ENCODE measurements at places on chromosomes 7 and 10.

DNA sequence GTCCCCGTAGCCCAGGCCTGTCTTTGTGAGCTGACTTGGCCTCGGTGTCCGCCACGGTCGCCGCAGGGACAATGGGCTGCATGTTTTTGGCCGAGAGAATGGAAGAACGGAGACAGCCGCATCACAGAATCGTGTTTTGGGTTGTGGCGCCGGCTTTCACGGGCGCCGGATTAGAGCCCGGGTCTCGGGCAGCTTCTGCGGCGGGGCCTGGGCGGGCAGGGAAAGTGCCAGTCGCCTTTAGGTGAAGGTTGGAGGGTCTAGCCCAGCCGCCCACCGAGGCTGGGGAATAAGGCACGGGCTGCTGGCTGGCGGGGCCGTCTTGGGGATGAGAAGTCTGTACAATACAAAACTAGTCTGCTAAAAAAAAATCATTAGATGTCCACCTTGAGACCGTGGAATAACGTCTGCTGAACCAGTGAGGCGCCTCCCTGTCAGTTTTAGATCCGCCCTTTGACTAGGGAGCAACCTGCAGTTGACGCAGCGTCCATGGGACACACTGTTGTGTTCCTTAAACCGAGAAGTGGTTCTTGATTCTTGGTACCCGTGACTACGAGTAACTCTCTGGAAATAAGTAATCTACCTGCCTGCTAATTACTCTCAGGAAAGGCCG lies 577 bp downstream of the DNAJB9 start:
- no peak for DNase-seq

DNA sequence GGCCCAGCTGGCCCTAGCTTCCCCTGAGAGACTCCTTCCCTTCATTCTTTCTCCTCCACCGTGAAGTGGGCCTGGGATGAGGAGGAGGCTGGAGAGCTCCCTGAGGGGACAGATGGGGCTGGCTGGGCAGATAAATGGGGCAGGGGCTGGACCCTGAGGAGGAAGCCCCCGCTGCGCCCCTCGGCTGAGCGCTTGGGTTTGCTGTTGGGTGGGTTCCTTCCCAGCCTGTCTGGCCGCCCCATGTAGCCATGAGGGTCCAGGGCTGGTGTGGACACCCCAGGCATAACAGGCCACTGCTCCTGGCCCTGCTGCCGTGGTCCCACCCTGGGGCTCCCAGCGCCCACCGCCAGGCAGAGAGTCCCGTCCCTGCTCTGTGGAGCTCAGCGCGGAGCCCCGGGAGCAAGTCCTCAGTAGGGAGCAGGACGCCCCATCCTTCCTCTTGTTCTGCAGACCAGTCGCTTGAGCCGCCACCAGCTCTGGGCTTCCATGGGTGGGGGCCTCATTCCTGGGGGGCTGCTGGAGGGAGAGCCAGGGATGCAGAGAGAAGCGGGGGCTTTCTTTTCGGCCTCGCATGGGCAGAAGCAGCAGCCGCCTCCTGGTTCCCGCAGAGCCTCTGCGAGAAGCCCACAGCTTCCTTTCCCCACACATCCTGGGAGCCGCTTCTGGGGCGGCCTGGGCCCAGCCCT lies 266.4 kb upstream of the TCERG1L start:
- no peak for DNase-seq

- DNase-seq: no peak
Observed at GRCh38 chr7:106062006-106062405, 50.1 kb downstream of the SYPL1 start.

DNA sequence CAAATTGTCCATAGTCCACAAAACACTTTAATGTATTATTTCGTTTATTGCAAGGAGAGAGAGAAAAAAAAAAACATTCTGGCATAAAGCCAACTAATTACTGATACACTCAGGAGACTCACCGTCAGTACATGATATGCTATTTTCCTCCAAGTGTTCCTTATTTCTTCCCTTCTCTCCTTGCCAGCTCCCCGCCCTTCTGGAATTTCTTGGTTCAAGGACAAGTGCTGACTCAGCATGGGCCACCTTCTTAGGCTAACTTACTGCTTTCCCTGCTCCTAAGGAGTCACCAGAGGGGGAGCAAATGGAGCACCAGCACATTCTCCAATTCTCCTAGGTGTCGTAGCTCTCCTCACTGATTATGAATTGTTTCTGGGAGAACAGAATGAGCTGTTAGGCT lies 133.8 kb upstream of the HDAC9 start:
- DNase-seq: no peak

DNA sequence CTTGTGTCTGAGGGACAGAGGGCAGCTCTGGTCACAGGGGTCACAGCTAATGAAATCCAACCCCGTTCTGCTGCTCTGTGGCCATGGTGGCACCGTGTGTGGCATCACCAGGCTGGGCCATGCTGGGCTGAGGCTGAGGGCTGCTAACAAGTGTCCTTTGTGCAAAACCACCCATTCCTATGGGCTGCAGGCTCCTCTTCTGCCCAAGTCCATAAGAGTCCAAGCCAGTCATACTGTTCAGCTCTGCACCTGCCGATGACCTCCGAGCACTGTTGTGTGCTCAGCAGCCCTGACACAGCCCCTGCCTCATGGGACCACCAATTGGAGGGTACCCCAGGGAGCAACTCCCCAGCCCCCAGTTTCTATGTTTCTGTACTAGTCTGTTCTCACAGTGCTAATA lies 133.1 kb downstream of the WDR11 start:
- no peak for DNase-seq

GRCh38 chr10:110413903-110414547 lies 83.7 kb upstream of the DUSP5 start:
- no peak for DNase-seq

DNA sequence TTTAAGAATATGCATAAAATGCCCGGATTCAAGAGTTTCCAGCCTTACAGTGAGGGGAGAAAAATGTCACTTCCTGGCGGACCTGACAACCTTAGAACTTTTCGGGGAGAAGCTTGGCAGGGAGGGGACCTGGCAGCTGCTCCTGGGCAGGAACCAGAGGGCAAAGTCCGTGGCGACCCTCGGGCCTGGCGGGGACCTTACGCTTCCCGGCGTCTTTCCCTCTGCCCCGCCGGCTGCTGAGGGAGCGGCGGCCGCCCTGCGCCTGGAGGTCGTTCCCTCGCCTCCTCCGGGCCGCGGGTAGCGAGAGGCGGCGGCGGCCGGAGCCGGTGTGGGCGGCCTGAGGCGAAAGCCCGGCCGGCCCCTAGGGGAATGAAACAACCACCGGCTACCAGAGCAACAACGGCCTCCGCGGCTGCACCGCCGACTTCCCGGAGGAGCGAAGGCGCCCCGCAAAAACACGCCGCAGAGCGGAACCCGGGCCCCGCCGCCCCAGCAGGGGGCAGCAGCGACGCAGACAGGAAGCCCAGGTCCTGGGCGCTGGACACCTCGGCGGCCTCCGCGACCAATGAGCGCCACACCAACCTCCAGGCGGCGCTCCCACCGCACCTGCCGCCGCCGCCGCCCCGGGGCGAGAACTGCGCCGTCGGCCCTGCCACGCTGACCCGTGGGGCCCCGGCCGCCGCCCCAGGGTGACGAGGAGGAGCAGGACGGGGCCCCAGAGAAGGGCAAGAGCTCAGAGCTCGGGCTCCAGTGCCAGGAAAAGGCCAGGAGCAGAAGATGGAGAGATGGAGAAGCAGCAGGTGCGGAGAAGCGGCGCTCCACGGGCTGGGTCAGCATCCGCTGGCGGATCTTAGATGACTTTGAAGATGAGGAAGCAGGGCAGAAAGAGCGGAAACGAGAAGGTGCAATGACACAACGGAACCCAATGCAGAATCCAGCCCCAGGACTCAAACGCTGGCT lies 10.5 kb upstream of the ACSM6 start:
- DNase-seq: peak; percentile 84

DNA sequence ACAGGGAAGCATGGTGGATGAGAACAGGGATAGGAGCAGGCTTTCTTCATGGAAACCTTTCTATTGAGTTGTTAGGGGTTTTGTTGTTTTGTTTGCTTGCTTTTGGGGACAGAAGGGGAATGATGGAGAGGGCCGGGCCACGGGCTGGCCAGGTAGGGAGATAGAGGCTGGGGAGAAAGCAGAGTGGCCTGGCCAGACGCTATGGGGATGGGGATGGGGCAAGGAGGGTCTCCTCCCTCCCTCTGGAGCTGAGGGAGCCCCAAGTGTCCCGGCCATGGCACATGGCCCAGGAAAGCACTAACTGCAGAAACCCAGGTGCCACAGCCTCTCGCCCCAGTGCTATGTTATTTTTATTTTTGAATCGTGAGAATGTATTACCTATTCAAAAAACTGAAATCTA lies 10.0 kb downstream of the AOC1 start:
- no peak for DNase-seq

DNA sequence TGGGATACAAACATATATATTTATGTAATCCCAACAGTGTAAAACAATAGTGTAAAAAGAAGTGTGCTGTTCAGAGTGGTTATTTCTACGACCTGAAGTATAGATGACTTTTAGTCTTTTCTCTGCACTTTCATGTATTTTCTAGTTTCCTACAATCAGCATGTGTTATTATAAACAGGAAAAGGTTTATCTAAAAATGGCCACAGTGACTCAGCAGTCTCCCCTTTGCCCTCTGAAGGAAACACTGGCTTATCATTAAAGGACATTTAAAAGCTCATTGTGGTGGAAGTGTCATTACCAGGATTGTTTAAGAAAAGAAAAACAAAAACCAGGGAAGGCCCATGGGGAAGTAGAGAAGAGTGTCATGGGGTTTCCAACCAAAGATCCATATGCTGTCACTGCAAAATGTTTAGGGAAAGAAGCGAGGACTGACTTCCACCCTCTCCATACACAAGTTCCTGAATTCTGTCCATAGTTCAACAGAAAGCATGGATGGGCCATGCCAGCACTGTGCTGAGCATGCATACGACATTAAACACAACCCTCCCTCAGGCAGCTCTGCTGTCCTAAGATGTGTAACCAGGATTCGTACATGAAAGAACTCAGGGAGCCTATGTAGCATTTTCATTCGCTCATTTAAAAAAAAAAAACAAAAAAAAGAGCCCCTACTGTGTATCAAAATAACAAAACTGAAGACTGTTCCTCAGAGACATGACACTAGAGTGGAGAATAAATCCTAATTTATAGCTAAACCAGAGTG lies 10.2 kb downstream of the CYREN start:
- no peak for DNase-seq

Data from HTR-8/SVneo (cell line).